ENCODE measurements at places on chromosomes 2 and 18.

GRCh38 chr18:74528913-74529312, 5.4 kb upstream of the CNDP1 start:
- no peak for DNase-seq

- DNase-seq: no peak
Measured at GRCh38 chr2:189960346-189960745, 102.2 kb downstream of the MSTN start.

DNA sequence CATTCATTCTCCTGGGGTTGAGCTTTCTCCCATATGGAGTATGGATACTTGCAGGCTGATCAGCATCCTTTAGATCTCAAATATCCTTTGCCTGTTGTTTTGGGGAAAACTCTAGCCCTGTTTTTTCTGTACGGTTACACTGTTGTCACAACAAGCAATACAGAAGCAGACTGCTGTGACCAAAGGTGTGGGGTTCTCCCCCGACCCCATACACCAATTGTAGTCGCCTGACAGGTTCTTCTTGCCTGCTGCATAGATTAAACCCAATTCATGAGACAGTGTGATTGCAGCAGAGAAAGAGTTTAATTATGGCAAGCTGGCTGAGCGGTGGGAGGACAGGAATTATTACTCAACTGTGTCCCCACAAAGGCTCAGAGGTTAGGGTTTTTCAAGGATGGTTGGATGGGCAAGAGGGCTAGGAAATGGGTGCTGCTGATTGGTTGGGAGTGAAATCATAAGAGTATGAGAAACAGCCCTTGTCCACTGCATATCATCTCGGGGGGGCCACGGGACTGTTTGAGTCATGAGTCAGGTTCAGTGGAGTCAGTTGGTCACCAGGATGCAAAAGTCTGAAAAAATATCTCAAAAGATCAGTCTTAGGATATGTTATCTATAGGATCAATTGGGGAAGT, 40.6 kb downstream of the ITGB1BP1 start:
- no peak for DNase-seq

DNA sequence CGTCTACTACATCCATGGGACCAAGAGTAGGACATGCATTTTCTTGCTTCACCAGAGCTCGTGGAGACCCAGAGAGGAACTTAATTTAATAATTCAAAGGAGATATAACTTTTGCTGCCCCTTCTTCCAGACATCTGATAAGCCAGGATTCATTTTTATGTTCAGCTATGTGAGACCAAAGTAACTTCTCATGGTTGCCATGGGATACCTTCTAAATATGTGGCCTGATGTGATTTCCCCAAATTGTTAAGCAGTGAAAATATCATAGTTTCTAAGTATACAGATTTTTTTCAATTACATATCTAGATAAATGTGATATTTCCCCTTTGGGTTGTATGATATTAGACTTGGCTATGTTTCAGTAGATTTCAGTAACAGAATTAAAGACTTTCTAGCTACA, 185.5 kb upstream of the FN1 start:
- DNase-seq: no peak

- DNase-seq: no peak
Measured at GRCh38 chr2:59871830-59872229, 681.6 kb downstream of the BCL11A start.

DNA sequence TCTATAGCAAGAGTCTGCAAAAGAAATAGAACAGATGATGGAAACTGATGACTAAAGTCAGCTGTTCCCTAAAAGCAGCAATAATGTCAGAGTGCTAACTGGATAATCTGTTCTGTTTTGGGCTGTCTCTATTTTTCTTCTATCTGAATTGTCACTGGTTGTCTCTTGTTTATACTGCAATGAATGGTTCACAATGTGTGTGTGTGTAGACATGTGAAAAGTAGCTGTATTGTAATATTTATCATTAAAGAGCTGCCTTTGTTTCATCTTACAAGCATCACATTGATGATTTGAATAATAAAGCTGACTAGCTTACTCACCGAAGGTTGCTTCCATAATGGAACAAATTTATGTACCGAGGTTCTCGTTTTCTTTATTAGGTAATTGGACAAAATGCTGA, 456.0 kb upstream of the ZEB2 start:
- no peak for DNase-seq

DNA sequence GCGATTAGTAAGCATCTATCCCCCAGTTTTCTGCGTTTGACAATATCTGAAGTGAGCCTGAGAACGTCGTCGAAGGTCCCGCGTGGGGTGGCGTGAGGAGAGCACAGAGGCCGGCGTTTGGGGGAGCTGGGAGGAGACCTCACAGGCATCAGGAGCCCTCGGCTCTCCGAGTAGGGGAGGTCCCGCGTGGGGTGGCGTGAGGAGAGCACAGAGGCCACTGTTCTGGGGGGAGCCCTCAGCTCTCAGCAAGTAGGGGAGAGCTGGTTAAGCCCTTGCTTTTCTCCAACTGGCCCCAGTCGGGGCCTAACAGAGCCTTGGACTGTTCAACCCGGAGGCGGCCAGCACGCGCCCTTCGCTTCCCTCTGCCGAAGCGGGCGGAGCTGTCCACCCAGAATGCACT, 134.3 kb downstream of the NFATC1 start:
- no peak for DNase-seq

- no peak for DNase-seq
Measured at GRCh38 chr2:112547333-112547732, 5.1 kb downstream of the POLR1B start.

DNA sequence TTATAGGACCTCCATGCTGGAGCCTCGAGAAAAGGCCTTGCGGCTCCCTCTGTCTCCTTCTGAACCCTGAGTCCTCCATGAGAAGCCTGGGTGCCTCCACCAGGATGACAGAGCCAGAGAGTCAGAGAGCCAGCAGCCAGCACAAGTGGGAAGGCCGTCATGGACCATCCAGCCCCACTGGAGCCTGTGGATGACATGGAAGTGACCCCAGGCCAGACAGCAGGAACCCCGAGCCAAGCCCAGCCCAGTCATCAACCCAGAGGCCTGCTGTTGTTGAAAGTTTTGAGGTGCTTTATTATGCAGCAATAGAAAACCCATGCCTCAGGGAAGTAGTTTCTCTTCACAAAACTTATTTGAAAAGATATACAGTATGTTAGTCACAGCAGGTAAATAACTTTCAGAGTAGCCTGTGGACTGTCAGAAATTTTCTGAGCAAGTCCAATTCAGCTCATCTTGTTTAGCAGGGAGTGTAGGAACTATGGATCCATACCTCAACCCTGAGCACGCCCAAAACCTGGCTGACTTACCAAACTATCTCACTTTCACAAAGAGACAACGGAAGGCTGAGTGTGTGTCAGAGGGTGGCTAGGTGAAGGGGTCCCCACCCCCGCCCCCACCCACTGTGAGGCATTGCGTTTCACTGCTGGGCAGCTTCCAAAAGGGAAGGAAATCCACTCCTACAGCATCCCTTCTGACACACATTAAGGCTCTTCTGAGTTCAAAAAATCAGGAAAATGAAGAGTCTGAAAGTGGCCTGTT, 79.9 kb upstream of the NDUFV2 start:
- no peak for DNase-seq

DNA sequence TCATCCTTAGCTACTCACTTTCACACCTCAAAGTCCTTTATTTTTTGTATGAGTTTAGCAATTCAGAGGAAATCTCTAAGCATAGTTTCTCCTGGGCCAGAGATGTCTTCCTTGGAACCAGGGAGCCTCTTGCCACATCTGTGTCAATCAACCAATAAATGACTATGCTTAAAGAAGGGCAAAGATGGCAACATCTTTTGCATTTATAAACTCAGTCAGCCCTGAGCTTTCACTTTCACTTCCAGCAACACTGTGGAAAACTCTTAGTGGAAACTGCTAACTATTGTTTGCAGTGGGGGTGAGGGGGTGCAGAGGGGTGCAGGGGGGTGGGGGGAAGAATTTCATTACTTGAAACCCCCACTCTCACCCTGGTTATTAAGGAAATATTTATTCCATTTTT, 3.4 kb downstream of the ACVR1C start:
- no peak for DNase-seq

DNA sequence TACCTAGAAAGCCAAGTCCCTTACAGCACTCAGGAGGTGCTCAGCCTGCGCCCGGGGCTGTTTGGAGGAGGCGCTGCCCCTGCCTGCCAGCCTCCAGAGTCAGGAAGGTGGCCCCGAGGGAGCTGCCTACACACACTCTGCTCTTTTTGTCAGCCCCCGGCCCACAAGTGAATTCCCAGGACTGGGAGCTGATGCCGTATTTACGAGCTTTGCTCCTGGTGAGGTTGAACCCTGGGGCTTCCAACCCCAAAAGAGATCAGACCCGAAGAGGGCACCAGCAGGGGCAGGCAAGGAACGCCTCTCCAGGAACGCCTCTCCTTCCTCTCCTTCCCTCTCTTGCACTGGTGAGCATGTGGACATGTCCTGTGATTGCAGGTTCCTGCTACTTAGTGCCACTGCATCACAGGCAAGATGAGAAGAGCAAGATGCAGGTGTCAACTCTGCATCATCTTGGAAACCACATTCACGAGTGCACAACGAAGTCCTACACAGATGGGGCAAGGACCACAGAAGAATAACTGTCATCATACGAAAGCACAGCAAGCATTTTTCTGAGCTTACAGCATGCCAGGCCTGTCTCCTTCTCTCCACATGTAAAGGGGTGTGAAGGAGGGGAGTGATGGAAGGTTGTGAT, 126.7 kb downstream of the NDUFA10 start:
- no peak for DNase-seq

- DNase-seq: no peak
Measured at GRCh38 chr18:79445696-79446561, 50.2 kb downstream of the NFATC1 start.

- no peak for DNase-seq
Measured at GRCh38 chr2:173739006-173739405, 226.2 kb downstream of the SP3 start.

DNA sequence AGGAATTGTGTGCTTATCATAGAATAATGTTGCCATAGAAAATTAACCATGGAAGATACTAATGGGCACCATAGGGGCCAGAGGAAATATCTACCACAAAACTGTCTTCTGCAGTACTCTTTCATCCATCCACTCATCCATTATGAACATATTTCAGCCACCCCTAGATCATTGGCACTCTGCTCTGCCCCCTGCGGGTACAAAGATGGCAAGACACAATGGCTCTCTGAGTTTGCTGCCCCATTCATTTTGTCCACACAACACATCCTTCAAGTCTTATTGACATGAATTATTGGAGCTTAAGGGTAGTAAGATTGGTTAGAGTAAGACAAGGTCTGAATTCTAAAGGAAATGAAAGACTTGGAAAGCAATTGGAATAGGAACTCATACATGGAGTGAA, 1224.7 kb upstream of the CELF4 start:
- no peak for DNase-seq

GRCh38 chr2:215405722-215406581, 29.9 kb downstream of the FN1 start:
- DNase-seq: no peak

- DNase-seq: no peak
Measured at GRCh38 chr2:200258081-200258480, 48.4 kb upstream of the SPATS2L start.

GRCh38 chr2:213232649-213233437, 51.4 kb upstream of the SPAG16 start:
- DNase-seq: no peak

- DNase-seq: no peak
Measured at GRCh38 chr2:134099273-134099672, 154.6 kb upstream of the MGAT5 start.

- DNase-seq: no peak
Measured at GRCh38 chr2:237859533-237860272, at the start of gene RAMP1. RAMP1 (plus strand) TSS chr2:237859623; CDS start chr2:237859676, 53 bp downstream.

GRCh38 chr2:66852953-66853352, 418.0 kb downstream of the MEIS1 start:
- DNase-seq: no peak
